Fibroblast of skin of back (primary cell): ENCODE measurements at places on chromosomes 6 and 20.
A peak's percentile ranks its signal among the peaks of the same experiment; 100 is the strongest.

- DNase-seq: no peak
Observed at GRCh38 chr6:83878902-83879644, 19.6 kb downstream of the CYB5R4 start.

DNA sequence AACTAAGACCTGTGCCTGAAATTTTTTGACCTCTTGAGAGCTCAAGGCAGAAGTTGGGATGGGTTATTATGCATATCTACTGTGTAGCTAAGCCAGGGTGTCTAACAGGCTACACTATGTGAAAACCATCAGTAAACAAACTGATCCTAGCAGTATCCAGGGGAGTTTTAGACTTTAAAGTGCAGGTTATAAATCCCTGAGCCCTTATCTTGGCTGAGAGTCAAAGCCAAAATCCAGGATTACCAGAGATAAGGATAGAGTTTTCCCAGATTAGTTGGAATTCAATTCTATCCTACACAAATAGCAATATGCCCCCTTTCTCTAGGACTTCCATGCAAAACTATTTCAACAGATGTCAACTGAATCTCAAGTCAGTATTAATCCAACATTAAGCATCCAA lies 1229.7 kb downstream of the GRIK2 start:
- no peak for DNase-seq

DNA sequence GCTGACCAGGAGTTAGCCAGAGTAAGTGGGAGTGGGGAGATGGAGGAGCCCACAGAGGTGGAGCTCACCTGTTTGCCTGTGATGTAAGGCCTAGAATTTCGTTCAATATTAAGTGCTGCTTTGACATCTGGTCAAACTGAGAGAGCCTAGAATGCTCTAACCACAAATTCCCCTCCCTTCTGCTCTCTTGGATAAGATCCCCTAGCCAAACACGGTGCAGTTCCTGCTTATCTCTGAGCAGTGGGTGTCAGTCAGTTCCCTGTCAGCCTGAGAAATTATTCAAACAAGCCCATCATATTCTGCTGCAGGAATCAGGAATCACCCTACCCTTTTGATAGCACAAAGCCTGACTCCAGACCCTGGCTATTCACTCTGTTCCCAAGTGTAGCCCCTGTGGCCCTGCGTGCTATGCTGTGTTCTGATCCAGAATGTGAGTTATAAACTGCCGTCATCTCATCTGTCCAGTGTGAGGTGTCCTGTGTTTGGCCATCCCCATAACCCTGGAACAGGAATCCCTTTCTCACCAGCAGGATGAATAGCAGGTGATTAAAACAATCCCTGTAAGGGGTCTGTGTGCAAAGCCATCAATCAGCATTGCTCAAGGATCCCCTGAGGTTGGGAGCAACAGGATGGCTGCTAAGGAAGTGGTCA lies 31.8 kb upstream of the ZNF133 start:
- no peak for DNase-seq

- peak; percentile 38 for DNase-seq
Observed at GRCh38 chr6:142045380-142046278, 87.1 kb upstream of the GJE1 start.

- DNase-seq: no peak
Observed at GRCh38 chr6:156193381-156193780, 583.8 kb upstream of the ARID1B start.

GRCh38 chr6:8627085-8627861 lies 191.9 kb upstream of the SLC35B3 start:
- DNase-seq: peak; percentile 68

DNA sequence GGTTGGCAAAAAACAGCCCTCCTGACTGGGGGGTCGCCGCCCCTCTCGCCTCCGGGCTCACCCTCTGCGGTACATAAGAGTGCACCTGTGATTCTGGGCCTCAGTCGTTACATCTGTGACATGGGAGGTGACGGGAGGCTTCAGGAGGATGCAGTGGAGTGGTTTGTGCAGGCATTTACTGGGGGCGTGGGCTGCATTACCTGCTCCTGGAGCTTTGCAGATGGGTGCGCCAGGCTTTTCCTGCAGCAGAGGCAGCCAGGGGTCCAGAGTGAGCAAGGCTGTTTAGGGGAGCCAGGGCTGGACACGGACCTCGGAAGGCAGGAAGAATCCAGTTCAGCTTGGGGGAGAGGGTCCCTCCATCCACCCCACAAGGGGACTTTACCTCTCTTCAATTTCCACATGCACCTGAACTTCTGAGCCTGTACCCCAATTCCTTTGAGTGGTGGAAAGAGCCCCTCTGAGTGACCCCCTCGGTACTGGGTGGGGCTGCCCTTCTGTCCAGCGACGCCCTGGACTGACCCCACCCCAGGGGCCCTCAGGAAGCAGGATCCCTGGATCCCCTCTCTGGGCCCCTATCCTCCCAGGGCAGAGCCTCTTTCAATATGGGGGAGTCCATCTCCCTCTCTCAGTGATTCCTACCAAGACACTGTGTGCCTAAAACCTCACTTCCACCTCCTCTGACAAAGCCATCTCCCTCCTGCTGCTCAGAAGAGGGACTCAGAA lies 134.0 kb downstream of the TAF4 start:
- no peak for DNase-seq

DNA sequence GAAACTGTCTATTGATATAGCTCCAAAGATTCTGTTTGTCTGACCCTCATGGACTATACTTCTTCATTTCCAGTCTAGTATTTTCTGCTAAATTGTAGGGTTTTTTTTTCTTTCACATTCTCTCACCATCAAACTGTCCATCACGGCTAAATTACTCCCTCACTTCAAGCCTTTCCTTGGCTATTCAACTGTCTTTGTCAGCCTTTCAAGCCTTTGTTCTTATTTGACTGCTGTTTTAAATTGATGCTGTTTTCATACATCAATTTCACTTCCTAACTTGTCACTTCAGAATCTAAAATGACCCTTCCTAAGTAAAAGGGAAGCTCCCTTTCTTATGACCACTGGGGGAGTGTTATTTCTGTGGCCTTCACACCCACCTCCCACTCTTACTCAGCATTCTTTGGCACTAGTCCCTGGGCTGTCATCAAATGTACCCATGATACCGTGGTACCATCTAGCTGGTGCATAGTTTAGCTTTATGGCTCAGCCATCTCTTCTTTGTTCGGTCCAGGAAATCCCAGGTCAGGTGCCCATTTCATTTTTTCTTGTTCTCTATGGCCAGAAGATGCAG lies 8.6 kb downstream of the GJA1 start:
- DNase-seq: peak; percentile 55

DNA sequence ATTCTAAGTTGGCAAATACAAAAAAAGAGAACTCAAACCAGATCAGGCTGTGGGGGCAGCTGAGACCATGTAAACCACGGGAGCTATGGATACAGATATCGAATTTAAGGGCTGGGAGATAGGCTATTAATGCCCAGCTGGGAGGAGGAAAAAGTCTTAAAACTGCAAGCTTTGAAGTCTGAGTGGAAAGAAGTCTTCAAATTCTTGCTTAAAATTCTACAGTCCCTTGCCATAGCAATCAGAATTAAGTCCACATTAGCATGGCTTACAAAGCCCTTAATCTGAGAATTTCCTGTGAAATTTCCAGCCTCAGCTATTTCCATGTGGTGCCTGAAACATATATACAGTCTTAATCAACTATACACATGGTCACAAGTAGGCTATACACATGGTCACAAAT lies 465.0 kb upstream of the HSF2 start:
- DNase-seq: no peak

DNA sequence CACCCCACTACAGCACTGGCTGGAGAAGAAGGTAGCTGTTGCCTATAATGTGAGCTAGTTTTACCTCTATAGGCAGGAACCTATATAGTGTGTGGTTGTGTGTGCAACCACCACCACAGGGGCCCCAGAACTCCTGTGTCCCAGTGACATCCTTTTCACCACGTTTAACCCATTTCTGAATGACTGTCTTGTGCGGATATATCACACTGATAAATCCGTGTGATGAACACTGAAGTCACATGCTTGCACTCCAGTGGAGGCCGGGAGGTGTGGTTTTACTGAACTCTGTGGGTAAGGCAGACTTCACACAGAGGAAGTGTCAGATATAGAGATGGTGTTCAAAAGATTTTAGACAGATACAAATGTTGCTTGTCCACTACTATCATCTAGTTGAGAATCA lies 32.5 kb downstream of the SDHAF4 start:
- no peak for DNase-seq

DNA sequence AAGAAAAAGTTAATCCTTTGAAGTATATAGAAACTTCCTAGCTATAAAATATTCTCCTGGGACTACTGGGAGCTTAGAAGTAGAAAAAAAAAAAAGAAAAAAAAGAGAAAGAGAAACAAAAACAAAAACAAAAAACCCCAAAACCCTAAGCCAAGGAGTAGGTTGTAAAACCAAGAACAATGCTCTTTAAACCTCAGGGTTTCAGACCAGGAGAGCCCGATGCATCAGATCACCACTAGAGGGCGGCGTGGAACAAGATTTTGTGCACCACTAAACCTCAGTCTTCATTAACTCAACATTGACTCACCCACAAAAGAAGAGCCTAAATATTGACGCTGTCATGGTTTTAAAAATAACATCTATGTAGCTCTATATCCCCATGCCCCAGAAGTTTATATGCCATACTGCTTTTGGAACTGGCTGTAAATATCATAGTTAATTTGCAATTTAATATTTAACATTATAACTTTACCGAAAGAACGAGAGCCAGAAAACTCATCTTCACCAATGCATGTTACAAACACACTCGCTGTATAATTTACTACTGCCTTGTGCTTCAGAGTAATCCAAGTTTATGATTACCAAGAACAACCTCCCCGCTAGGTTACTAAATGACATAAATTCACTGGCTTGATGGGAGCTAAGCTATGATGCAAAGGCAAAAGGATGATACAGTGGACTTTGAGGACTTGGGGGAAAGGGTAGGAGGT lies 19.2 kb downstream of the MCUR1 start:
- peak; percentile 82 for DNase-seq

- DNase-seq: peak; percentile 82
Observed at GRCh38 chr6:28474441-28475219, 31.3 kb upstream of the ZSCAN23 start.

- DNase-seq: peak; percentile 31
Observed at GRCh38 chr6:170439366-170440361, 113.4 kb downstream of the PSMB1 start.

DNA sequence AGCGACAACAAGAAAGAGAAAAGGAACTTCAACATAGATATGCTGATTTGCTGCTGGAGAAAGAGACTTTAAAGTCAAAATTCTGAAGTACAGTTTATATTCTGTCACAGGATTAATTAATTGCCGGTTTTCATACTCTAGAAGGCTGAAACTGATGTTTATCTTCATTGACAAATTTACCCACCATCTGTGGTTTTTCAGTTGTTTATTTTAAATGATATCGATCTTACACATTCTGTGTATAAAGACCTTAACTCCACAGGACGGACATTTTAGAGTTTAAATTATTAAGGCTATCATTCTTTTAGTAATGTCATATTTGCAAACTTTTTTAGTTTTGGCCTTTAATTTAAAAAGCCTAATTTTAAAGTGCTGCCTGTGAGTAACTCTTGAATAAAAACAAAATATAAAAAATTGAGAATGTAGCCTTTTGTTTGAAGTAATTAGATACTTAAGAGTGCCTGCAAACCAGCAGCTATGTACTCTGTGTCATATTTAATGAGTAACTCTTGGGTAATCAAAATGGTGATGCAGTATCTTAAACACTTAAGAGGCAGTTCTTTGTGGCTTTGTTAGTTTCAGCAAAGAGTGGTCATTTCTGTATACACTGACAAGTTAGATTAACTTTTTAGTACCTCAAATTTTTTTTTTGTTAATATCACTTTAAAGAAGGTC lies 59.3 kb downstream of the CDC5L start:
- peak; percentile 65 for DNase-seq

GRCh38 chr20:35514371-35514932 lies 15.0 kb downstream of the C20orf173 start:
- no peak for DNase-seq

- DNase-seq: no peak
Observed at GRCh38 chr6:76330031-76330430, 257.6 kb upstream of the IMPG1 start.
